ENCODE measurements at places on chromosomes 1 and 21. TPM values are rescaled to one million over a fixed set of nuclear protein-coding genes. Genes with fewer than 3 reads are reported as not detected.
A peak's percentile ranks its signal among the peaks of the same experiment; 100 is the strongest.

DNA sequence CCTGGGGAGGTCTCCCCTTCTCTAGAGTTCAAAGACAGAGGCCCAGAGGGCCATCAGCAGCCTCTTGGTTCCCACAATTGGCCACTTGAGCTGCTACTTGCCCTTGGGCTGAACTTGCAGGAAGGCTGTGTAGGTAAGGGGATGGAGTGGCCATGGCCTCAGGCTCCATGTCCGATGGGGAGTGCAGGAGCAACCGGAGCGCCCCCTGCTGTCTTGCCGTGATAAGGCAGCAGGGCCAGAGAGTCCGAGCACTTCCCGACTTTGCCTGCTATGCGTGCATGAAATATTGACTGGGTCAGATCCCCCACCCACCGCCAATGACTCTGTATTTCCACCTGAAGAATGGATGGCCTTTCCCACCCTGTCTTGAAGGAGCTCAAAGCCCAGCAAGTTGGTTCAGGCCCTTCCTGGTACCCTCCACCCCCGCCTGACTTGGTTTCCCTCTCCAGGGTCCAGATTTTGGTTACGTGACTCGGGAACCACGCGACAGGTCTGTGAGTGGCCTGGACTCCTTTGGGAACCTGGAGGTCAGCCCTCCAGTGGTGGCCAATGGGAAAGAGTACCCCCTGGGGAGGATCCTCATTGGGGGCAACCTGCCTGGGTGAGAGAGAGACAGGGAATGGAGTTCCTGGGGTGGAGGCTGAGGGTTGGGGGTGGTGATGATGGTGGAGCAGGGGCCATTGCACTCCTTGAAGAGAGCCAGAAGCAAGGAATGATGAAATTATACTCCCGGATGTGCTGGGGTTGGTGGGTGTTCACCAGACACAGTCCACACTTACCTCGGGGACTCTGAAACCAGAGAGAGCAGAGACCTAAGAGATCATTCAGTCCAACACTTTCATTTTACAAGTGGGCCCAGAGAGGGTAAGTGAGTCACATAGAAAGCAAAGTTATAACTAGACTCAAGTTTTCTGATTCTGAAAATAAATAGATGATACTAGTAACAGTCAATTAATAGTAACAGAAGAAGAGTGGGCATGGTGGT lies 25.6 kb downstream of the PADI3 start:
- DNase-seq, result peak; percentile 81

DNA sequence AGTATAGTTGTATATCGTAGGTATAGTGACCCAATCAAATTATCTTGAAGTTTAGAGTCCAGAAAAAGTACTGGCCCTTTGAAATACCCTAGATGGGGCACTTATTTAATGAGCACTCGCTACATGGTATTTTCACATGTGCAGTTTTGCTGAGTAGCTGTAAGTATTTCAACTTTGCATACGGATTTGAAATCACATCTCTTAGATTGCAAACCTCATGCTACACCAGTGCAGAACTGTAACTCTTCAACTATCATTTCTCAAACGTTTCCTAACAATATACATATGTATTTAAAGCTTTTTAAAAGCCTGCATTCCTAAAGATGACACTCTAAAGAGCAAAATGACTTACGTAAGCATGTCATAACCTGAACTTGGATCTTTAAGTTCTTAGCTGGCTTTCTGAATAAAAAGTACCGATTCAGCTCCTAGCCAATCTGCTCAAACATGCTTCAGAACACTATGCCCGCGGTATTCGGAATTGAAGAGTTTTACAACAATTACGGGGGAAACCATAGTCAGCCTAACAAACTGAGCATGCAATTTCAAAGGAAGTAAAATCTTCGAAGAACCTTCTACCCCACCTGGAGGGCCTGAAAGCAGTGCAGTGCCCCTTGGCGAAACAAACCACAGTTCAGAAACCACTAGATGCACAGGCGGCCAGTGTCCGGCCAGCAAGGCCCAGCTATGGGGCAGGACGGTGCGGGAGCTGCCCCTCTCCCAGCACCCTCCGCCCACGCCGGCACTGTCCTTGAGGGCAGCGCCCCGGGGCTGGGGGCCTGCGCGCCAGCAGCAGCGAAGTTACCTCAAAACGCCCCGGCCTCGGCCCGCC lies 863 bp downstream of the FH start:
- peak; percentile 76 for DNase-seq

The S100A2 gene
- 5.0 TPM for total RNA-seq

DNA sequence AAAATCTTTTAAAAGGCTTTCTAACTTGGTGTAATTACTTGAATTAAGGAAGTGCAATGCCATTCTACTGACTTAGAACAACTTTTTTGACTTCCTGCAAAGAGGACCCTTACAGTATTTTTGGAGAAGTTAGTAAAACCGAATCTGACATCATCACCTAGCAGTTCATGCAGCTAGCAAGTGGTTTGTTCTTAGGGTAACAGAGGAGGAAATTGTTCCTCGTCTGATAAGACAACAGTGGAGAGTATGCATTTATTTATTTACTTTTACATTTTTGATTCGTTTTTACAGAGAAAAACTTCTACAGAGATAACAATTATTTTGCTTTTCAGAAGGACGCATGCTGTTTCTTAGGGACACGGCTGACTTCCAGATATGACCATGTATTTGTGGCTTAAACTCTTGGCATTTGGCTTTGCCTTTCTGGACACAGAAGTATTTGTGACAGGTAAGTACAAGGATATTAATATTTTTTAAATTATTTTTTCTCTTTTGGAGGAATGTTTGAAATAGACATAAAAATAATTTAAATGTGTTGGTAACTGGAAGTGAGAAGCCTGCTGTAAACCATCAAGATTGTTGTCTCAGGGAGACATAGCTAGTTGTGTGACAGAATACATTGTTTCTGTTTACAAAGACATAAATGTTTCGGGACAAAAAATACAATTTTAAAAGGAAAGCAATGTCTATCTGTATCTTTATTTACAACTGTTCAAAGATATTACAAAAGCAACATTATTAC lies at the start of gene PTPRC:
Gene PTPRC, plus strand, starts transcription at position 147 of the 742 bp plus-strand sequence. Its CDS starts 229 bp downstream, at position 376.
- DNase-seq, result no peak

GRCh38 chr1:16131636-16132324 lies 24.1 kb downstream of the EPHA2 start:
- DNase-seq, result no peak

DNA sequence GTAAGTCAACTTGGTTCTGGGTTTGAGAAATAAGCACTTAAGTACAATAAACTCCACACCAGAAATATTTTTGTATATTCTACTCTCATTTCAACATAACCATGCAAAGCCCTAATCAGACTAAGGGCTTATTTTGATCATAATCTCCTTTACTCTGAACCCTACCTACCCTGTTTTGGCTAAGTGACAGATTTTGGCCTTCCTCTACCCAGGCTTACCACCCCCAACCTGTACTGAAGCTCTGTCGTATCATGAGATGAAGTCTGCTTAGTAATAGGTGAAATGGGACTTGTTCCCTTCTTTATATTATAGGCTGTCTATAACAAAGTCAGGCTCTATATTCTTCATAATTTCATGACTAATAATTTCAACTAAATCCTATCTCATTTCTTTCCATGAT lies 135.5 kb downstream of the RERE start:
- no peak for DNase-seq

GRCh38 chr21:29195981-29196669 lies 65.7 kb downstream of the MAP3K7CL start:
- peak; percentile 86 for DNase-seq
